Fibroblast of upper back skin (primary cell): ENCODE measurements at places on chromosomes 16 and 17.
A peak's percentile ranks its signal among the peaks of the same experiment; 100 is the strongest.

- DNase-seq, result no peak
Observed at GRCh38 chr17:147796-148740, 10.7 kb downstream of the SCGB1C2 start.

DNA sequence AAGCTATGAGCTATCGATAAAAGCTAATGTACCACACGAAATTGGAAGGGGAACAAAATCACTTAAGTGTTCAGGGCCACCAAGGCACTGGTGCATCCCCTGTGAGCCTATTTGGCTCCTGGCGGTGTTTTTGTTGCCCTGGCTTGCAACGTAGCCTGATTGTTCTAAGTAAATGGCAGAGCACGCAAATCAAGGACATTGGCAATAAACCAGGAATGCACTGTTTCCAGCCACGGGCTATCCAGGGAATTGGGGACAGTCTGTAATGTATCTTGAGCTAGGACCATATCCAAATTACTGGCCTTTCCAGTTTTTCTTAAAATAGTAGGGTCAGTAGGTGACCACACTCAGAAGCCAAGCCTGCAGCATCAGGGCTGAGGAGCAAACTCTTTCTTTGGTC is 734.0 kb downstream of the MAF start:
- no peak for DNase-seq

GRCh38 chr16:24875466-24875865 is 29.7 kb downstream of the SLC5A11 start:
- no peak for DNase-seq

- DNase-seq, result no peak
Observed at GRCh38 chr16:87100306-87101058, 216.7 kb downstream of the C16orf95 start.

- peak; percentile 10 for DNase-seq
Observed at GRCh38 chr17:72862276-72862999, 230.1 kb downstream of the SLC39A11 start.

- no peak for DNase-seq
Observed at GRCh38 chr17:45003877-45004276, 35.8 kb upstream of the C1QL1 start.

DNA sequence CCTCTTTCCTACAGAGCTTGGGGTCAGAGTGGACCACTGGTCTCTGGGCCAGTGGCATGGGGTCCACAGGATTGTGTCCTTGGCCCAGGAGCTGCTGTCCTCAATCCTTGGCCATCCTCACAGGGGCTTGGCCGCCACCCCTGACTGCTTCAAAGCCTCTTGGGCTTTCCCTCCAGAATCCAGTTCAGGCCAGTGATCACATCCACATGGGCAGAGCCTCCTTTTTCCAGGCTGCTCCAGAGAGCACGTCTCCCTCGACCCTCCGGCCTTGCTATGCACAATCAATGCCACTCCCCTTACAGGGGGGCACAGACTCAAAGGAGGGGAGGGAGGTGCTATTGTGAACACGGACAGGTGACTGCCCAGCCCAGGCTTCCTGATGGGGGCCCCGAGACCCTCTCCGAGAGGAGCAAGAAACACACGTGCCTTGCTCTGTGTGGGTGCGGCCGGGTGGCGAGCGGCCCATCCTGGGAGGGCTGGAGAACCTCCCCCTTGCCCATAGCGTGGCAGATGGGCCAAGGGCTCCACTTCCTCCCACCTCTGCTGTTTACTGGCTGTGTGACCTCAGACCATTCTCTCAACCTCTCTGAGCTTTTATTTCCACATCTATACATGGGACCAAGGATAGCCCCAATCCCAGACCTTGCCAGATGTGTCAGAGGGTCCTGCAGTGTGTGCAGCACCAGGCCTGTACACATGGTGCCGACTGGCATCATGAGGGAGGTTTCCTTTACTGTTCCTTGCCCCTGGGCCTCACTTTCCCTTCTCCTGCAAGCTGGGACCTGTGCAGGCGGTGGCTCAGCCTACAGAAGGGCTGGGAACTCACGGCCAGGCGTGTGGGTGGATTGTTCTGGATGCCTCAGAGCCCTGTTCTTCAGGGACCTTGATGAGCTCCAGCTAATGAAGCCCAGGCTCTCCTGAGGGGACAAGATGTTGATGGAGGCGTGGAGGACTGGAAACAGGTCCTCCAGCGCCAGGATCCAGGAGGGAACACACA is 229.0 kb upstream of the GSE1 start:
- DNase-seq, result no peak

DNA sequence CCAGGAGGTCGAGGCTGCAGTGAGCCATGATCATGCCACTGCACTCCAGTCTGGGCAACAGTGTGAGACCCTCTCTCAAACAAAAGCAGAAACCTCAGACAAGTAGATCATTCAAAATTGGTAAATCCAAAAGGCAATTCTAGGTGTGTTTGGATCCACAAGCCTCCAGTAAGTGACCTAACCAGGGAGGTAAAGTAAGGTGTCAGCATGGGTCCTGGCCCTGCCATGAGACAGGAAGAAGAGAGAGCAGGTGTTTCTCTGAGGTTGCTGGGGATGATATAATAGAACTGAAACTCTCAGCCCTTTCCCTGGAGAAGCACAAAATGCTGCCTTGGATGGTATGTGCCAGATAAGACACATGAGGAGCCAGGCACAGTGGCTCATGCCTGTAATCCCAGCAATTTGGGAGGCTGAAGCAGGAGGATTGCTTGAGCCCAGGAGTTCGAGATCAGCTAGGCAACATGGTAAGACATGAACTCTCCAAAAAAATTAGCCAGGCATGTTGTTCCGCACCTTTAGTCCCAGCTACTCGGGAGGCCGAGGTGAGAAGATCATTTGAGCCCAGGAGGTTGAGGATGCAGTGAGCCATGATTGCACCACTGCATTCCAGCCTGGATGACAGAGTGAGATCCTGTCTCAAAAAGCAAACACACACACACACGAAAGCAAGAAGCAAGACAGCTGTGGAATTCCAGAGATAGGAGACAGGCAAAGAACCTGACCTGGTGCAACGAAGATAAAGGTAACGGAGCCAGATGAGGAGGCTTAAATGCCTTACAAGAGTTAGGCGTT is 6.5 kb downstream of the TM4SF5 start:
- no peak for DNase-seq

DNA sequence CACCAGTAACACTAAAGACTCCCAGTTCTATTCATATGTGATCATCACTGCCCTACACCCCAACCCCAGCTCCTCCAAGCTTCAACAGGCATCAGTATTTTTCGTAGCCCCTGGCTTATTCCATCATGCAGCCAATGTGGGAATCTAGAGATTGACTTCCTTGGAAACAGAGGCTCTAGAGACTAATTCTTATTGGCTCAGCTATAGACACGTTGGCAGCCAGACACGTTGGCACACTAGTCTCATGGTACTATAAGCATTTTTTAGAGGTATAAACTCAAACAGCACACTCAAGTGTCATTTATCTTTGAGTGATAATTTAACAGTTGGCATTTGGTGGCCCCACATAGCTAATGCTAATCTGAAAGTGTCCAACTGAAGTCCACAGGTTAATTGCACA is 44.4 kb upstream of the CDR2 start:
- DNase-seq, result no peak

DNA sequence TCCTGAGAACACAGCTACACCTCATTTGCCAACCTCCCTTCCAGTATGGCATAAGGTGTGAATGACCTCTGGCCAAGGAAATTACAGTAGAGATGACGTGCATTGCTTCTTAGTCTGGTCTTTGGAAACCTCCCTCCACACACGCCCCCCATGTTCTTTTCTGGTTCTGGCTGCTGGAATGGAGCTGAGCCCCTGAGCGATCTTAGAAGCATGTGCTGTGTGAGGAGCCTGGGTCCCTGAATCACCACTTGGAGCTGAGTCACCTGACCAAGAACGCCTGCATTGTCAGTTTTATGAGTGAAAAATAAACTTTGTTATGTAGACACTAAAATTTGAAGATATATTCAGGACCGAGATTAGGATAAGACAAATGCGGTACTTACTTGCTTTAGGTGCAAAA is 51.4 kb downstream of the HS3ST3A1 start:
- DNase-seq, result no peak

- DNase-seq, result no peak
Observed at GRCh38 chr17:74268558-74268957, 5.5 kb upstream of the DNAI2 start.

- no peak for DNase-seq
Observed at GRCh38 chr16:6573577-6573976, 759.1 kb upstream of the RBFOX1 start.

- DNase-seq, result peak; percentile 36
Observed at GRCh38 chr17:5563456-5563855, 20.9 kb downstream of the NLRP1 start.

- DNase-seq, result no peak
Observed at GRCh38 chr16:3764409-3764808, 47.1 kb upstream of the TRAP1 start.

DNA sequence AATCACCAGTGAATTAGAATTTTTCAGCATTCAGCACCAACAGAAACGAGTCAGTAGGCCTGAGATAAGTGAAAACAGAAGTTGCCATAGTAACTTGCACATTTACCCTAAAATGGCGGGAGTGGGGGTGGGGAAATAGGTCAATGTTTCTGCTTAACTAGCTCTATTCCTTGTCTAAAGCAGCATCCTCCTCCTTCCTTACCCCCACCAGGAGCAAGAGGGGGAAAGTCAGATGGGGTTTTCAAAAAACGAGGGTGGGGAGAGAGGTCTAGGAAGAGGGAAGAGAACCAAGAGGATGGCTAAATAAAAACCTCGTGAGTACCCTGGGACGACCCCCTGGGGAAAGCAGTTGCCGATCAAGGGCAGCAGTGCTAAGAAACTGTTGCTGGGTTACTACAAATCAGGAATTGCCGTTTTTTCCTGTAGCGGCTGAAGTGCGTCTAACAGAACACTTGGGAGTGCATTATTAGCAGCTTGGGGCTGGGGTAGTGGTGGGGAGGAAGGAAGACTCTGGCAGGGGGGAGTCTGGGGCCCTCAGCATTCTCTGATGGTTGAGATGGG is 34.4 kb upstream of the MNT start:
- peak; percentile 49 for DNase-seq

GRCh38 chr16:12153662-12154061 is 177.1 kb downstream of the SNX29 start:
- DNase-seq, result no peak

DNA sequence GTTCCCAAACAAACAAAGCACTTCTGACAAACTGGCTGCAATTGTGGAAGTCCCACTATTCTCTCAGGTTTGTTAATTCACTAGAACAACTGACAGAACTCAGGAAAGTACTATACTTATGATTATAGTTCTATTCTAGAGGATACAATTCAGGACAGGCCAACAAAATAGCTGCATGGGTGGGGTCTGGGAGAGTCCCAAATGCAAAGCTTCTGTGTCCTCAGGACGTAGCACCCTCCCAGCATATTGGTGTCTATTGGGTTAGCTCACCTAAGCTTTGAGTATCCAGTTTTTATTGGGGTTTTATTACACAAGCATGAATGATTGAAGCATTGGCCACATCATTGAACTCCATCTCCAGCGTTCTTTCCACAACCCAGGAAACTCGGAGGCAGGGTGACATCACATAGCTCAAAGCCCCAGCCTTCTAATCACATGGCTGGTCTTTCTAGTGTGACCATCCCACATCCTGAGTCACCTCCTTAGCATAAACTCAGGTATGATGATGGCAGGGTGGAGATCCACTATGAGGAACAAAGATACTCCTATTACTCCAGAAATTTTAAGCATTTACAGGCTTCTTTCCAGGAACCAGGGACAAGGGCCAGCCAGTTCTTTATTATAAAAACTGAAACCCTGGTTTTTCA is 43.9 kb upstream of the CCNF start:
- no peak for DNase-seq

GRCh38 chr17:31562376-31562840 is 170.9 kb downstream of the RAB11FIP4 start:
- DNase-seq, result no peak

- DNase-seq, result no peak
Observed at GRCh38 chr17:52030052-52030451, 128.5 kb downstream of the CA10 start.

DNA sequence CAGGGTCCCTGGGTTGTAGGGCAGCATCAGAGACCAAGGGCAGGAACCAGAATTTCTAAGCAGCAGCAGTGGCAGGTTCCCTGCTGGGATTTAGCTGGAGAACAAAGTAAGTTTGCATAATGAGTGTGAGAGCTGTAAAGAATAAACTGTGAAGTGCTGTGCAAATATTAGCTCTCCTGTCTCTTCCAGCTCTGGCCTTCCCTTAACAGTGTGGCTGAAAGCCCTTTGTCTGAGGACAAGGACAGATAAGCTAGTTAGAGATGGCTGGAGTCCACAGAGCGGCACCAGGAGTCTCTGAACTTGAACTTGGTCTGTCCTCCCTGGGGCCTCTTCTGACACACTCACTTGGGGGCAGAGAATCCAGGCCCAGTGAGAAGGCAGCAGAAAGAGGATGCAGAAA is 98.2 kb upstream of the WSCD1 start:
- no peak for DNase-seq

- no peak for DNase-seq
Observed at GRCh38 chr16:12252616-12253015, 276.1 kb downstream of the SNX29 start.

GRCh38 chr16:71367241-71367976 is 8.9 kb downstream of the CALB2 start:
- peak; percentile 28 for DNase-seq

GRCh38 chr17:76385892-76386786 is 1.7 kb downstream of the SPHK1 start:
- peak; percentile 77 for DNase-seq

- DNase-seq, result no peak
Observed at GRCh38 chr17:70655176-70655958, 486.0 kb downstream of the KCNJ2 start.

DNA sequence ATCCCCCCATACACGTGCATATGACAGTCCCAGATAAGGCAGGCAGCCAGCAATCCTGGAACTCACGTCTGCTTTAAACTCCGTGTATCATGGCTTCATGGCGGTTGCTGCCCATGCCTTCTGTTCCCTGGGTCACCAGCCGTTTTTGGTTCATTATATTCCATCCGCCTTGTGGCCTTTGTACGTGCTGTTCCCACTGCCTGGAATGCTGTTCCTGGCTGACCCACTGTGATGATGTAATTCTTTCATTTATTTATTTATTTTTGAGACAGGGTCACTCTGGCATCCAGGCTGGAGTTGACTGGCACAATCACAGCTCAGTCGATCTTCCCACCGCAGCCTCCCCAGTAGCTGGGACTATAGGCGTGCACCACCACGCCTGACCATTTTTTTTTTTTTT is 136.7 kb upstream of the GSE1 start:
- no peak for DNase-seq

DNA sequence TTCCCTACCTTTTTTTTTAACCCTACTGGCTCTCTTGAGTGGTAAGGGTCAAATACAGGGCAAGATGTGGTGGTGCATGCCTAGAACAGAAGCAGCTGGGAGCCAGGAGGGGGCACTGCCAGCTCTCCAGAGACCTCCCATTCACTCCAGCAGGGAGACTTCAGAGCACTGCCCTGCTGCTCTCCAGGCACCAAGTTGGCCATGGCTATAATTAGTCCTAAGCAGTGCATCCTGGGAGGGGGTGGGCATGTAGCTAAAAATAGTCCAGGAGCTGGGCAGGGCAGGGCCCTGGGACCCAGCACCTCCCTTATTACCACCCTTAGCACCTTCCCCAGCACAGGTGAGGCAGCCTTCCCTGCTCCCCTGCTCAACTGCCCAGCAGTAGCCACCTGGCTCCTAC is 3.5 kb downstream of the CORO6 start:
- no peak for DNase-seq

- no peak for DNase-seq
Observed at GRCh38 chr17:59508999-59509625, 56.3 kb upstream of the DHX40 start.
